ENCODE measurements at places on chromosomes 2 and 18.

DNA sequence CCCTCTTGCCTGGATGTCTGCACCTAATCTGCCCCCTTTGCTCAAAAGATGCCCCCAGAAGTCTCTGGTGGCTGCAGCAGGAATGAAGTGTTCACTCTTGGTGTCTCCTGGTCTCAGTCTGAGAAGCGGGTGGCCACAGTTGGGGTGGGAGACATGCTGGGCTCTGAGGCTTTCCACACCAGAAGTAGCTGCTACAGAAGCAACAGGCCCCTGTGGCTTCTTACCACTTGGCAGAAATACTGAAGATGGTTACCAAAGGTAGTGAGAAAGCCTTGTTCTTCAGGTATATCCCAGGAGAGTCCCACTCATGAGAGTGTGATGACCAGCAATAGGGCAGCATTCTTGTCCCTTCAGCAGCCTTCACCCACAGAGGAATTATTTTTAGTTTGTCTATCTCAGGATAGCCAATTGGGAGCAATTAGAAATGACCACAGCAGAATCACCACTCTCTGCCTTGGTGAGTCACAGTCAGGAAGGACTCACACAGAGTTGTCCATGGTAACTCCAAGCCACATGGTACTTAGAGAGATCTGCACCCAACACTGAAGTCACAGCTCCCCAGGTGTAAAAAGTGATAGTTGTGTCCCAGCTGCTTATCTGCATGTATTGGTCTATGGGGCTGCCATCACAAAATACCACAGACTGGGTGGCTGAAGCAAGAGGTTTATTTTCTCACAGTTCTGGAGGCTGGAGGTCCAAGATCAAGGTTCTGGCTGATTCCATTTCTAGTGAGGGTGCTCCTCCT is 169.8 kb upstream of the ID2 start:
- DNase-seq = no peak

GRCh38 chr2:32783933-32784332 is 156.1 kb downstream of the TTC27 start:
- DNase-seq = no peak

DNA sequence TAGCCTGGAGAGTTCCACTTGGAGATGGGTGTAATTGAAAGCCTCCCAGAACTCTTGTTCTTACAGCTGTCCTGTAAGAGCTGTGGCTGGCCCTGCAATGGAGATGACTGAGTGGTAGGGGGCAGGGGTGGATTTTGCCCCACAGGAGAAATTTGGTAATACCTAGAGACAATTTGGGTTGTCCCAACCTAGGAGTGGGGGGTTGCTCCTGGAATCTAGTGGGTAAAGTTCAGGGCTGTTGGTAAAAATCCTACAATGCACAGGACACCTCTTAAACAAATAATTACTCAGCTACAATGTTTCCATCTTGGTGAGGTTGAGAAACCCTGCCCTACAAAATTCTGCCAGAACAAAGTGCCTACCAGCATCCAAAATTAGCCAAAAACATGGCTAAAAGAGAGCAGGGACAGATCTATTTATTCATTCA is 181.1 kb upstream of the SH3BP4 start:
- peak; percentile 47 for DNase-seq

DNA sequence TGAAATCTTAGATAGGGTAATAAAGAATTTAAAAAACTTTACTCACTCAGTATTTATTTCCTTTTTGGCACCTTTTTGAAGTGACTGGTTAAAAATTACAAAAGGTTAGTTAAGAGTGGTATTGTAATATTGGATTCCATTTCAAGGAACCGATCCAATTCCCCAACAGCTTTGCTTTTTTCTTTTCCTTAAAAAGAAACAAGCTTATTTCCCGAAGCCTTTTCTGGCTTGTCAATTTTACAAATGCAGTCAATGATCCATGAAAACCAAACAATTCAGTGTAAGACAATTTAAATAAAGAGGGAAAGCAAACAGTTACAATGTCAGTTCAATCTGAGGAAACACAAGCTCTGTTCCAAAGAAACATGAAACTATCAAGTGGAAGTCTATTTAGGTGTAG is 200.2 kb downstream of the RIT2 start:
- no peak for DNase-seq
